RCC 7860 (cell line): ENCODE measurements at places on chromosomes 5 and 9.

DNA sequence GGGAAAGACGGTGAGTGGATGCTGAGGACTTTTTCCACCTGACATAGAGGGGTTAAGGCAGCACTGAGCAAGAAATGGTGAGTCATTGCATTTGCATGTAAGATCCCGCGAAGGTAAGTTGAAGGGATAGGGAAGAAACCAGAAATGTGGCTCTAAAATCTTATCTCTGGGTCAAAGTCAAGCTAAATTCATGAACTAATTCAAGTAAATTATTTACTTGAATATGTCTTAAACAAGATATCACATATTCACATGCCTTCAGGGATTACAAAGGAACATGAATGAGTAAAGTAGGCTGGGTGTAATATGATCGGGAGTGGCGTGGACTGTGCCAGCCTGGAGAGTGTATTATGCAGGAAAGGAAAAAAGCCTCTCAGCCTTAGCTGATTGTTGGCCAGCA lies 74.4 kb upstream of the EQTN start:
- peak; percentile 15 for DNase-seq

DNA sequence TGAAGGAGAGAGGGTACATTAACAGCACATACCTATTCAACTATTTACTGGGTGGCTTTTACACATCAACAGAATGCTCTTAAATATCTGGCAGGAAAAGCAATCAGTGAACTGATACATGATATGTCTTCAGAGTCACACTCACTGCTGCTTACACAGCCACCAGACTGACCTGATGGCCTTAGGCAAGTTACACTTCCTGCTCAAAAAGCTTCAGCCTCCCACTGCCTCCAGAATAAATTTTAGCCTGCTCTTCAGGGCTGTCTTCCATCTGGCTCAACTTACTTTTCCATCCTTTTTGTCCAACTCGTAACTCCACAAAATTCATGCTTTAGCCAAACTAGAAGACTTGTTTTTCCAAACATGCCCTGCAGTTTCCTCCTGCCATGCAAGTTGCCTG lies 10.7 kb downstream of the LOX start:
- DNase-seq = no peak

GRCh38 chr9:81530310-81530810 lies 159.0 kb downstream of the TLE1 start:
- DNase-seq = no peak

DNA sequence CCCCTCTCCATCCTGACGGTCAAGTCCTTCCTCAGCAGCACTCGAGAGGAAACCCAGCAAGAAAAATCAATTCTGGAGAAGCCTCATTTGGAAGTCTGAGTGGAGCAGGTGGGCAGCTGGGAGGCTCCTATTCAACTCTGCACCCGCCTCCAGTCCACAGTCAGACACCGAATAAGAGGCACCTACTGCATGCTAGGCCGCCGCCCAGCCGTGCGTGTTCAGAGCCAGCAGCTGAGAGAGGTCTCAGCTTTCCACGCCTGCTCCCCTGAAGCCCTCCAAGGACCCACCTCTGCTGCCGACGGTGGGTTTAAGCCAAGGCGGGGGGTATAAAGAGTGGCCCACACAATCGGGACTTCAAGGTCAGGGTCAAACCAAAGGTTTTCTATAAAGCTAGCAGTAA lies 41.9 kb downstream of the VAV2 start:
- no peak for DNase-seq

- DNase-seq = no peak
Measured at GRCh38 chr5:22627029-22627428, 226.1 kb downstream of the CDH12 start.

DNA sequence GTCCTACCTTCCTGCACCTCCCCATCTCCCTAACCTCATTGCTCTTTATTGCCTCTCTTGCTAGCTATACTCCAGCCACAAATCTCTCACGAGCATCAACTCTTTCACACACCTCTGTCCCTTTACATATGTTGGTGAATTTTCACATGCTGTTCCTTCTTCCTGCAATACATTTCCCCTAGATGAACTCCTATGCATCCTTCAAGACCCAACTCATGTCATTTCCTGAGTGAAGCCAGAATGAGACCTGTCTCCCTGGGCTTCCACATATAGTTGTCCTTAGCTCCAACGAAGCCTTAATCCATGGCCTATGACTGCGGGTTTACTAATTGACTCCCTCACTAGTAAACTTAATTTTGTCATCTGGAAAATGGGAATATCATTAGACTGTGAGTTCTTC lies 297.3 kb upstream of the PANK3 start:
- DNase-seq = no peak

- peak; percentile 99 for DNase-seq
Measured at GRCh38 chr9:129776938-129777768, 24.3 kb upstream of the PTGES start.

DNA sequence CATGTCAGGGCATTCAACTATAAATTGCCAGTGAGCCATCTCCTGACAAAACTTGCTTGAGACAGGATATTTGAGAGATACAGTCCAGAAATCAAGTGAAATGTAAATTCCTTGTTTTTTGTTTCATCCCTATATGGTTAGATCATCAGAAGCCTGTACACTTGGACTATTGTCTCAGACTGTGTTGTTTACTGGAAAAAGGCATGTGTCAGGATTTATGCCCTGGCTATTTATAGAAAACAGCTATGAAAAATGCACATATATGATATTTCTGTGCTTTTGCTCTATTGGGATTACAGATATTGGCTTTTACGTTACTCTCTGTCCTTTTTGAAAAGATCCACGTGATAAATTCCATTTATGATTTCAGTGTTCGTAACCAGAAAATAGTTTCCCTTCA lies 44.2 kb downstream of the IL31RA start:
- no peak for DNase-seq

GRCh38 chr5:87210743-87211142 lies 56.9 kb upstream of the RASA1 start:
- no peak for DNase-seq

DNA sequence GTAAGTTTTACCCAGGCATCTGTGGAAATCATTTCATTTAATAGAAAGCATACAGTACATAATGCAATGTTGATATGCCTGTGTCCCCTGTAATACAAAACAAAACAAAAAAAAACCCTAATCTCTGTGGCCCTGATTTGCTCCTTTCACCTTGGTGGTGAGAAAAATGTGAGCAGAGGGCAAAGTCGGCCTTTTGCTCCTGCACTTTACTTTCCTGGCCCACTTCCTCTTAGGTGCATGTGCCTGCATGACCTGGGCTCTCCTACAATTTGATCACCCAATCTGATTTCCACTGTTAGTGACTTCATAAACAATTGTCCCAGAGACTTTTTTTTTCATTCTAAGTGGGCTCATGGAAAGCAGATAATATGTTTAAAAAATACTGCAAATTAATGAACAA lies 424.3 kb downstream of the SEMA5A start:
- no peak for DNase-seq

DNA sequence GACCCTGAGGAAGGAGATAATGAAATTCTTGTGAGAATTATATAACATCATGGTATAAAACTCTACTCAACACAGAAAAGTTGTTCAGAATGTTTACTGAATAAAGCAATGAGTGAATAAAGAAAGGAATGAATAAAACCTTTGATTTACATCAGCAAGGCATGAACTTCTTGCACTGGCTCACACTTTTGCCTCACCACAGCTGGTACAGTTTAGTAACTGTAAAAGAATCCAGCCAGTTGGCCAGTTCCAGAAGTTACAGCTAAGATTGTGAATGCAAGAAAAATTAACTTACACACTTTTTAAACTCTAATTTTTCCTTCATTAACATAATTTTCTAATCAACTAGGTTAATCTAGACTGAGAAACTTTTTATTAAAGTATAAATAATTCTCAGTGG lies 490.9 kb downstream of the NFIB start:
- no peak for DNase-seq

DNA sequence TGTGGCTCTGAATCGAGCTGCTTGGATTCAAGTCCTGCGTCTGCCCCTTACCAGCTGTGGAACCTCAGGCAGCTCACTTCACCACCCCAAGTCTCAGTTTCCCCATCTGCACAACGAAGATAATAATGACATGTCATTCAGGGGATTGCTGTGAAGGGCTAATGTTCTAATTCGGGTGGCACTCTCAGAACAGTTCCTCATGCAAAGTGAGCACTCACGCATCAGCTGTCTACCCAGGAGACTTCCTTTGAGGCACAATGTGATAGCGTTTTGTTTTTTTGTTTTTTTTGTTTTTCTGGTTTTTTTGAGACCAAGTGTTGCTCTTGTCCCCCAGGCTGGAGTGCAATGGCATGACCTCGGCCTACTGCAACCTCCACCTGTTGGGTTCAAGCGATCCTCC lies 56.4 kb downstream of the NTNG2 start:
- no peak for DNase-seq

- peak; percentile 61 for DNase-seq
Measured at GRCh38 chr9:115013998-115014397, 83.6 kb upstream of the TNFSF8 start.

DNA sequence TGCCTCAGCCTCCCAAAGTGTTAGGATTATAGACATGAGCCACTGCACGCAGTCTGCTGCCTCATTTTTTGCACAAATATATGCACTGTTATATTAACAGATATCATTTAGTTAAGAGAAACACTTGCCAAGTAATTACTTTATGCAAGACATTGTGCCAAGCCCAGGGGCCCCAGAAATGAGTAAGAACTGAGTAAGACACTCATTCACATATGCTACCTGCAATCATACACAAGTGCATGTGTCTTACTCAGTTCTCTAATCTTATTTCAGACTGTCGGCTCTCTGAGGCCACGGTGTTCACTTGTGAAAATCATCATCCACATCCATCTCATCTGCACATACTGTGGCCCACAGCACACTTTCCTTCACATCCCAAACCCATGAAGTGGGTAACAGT lies 16.0 kb downstream of the TRAF1 start:
- DNase-seq = peak; percentile 14

DNA sequence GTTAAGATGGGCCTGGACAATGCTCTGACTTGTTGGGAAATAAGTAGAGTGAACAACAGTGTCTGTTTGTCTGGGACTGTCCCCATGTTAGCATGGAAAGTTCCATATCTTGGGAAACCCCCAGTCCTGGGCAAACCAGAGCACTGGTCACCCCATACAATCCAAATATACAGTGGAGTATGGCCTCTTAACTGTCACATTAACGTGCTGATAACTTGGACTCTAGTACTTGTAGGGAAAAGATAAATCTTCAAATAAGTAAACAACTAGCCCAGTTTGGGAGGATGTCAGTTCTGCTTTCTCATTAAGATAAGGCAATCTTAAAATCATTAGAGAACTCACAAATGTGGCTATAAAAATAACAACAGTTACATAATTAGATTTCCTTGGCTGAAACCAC lies 47.6 kb upstream of the JAK2 start:
- peak; percentile 0 for DNase-seq

DNA sequence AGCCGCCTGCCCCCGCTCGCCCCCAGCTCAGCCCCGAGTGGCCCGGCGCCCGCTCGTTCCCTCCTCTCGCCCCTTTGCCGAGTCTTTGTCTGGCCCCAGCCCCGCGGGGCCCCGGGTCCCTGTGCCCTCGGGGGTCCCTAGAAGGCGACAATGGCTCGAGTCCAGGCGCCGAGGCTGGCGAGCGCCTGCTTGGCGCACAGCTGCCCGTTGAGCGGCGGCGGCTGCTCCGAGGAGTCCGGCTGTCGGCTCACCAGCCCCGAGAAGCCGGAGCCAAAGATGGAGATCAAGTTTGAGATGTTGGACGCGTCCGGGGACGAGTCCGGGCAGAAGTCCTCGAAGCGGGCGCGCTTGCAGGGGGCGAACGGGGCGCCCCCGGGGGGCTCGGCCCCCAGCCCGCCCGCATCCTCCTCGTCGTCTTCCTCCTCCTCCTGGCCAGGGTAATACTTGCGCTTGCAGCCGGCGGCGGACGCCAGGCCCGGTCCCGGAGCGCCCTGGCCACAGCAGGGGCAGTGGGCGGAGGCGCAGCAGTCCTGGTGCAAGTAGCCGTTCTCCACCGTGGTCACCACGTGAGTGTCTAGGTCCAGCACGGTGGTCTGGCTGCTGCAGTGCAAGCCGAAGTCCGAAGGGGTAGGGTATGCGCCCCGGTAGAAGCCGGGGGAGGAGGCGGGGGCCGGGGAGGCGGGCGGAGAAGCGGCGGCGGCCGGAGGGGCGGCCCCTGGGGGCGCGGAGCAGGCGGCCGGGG lies 1.2 kb downstream of the IER5L start:
- DNase-seq = no peak

DNA sequence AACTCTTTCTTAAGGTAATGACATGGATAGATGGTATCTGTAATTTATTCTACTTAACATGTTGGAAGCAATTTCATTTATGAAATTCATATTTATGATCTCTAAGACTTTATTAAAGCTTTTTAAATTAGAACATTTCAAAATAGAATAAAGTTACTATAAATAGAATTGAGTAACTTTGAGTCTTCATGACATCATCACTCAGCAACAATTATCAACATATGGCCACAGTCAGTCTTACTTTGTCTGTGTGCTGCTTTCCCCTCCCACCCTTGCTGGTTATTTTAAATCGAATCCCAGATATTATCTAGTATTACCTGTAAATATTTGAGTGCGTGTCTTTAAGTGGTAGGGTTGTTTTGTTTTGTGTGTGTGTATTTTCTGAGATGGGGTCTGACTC lies 65.2 kb downstream of the IPO11 start:
- DNase-seq = no peak

DNA sequence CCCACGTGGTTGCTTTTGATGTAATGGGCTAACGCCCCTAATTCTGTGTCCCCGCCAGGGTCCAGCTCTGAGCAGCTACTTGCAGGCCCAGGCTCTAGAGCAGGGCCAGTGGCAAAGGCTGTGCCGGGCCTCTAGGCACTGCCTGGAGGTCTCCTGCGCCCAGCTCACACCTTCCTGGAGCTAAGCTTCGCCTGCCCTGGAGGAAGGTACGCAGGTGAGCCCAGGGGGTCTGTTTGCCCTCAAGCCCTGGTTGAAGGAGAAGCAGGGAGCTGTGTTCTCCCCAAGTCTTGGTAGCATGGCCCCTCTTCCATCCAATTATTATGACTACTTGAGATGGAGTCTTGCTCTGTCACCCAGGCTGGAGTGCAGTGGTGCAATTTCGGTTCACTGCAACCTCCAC lies 5.2 kb upstream of the LMX1B start:
- no peak for DNase-seq

- DNase-seq = peak; percentile 17
Measured at GRCh38 chr5:169450464-169450863, 133.1 kb upstream of the SPDL1 start.

GRCh38 chr5:29853711-29854220 lies 1339.7 kb upstream of the CDH6 start:
- DNase-seq = no peak

GRCh38 chr5:91119981-91120850 lies 262.9 kb downstream of the ARRDC3 start:
- no peak for DNase-seq

- no peak for DNase-seq
Measured at GRCh38 chr5:43352131-43352530, 38.9 kb upstream of the HMGCS1 start.
